Psoas muscle (tissue), 8 donors: ENCODE measurements at places on chromosomes 11 and 22. TPM values are rescaled to one million over a fixed set of nuclear protein-coding genes. Genes with fewer than 3 reads are reported as not detected.

DNA sequence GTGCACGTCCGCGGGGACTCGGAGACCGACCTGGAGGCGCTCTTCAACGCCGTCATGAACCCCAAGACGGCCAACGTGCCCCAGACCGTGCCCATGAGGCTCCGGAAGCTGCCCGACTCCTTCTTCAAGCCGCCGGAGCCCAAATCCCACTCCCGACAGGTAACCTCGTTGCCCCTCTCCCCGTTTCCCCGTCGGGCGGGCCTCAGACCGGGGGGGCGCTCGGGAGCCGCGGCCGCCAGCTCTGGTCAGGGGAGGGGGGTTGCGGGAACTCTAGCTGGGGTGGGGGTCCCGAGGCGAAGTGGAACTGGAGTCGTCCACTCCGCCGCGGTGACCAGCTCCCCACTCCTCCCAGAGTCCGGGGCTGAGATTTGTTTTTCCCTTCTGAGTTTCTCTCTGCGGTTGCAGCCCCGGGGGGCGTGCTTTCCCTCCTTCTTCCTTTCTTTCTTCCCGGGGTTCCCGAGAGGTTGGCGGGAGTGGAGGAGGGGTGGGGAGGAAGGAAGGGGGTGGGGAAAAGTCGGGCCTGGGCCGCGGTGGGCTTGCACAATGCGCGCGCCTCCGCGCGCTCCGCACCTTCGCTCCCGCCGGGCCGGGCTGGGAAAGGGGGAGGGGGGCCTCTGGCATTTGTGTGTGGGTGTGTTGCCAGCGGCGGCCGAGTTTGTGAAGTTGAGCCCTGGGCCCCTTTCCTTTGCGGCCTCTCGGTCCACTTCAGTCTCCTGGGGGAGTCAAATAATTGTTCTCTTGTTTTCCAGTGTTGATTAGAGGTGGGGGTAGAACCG, 952 bp downstream of the YAP1 start:
- DNase-seq: peak; percentile 85
- H3K36me3 ChIP-seq: no peaks in the 10 kb centered on the region
- peaks cover 32% of the 10 kb centered on the region for H3K4me1 ChIP-seq

GRCh38 chr11:104324276-104324675, 160.3 kb upstream of the PDGFD start:
- no peaks in the 10 kb centered on the region for H3K27me3 ChIP-seq
- H3K4me1 ChIP-seq: no peaks in the 10 kb centered on the region
- H3K36me3 ChIP-seq: no peaks in the 10 kb centered on the region
- H3K4me3 ChIP-seq: no peak overlapping the region
- no peak for DNase-seq

SSTR3 gene
- polyA plus RNA-seq: not detected

POU2AF2 gene
- polyA plus RNA-seq: 0.53 TPM

UPK3A gene
- polyA plus RNA-seq: 0.93 TPM

MAP6 gene
- 0.19 TPM for polyA plus RNA-seq

- H3K36me3 ChIP-seq: no peaks in the 10 kb centered on the region
- no peak overlapping the region for H3K27ac ChIP-seq
Measured at GRCh38 chr11:65826984-65827735, 6.6 kb upstream of the SNX32 start.

DNA sequence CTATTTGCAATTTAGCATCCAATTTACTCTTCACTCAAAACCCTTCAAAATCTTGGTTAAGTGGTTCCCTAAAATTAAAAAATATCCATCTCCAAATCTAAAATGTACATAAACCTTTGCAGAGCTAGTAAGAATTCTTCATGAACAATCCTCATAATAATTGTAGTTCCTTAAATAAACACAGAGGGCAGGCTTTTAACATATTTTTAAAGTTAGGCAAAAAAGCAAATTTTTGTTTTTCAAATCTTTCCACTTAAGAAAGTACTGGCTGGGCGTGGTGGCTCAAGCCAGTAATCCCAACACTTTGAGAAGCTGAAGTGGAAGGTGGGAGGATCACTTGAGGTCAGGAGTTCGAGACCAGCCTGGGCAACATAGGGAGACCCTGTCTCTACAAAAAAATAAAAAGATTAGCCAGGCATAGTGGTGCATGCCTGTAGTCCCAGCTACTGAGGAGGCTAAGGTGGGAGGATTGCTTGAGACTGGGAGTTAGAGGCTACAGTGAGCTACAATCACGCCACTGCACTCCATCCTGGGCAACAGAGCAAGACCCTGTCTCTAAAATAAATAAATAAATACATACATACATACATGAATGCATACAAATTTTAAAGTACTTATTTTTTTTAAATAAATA, 25.1 kb upstream of the PLAAT3 start:
- no peaks in the 10 kb centered on the region for H3K4me1 ChIP-seq
- H3K36me3 ChIP-seq: peaks cover 93% of the 10 kb centered on the region
- H3K27ac ChIP-seq: no peak overlapping the region
- DNase-seq: no peak

- H3K36me3 ChIP-seq: no peaks in the 10 kb centered on the region
- H3K4me1 ChIP-seq: no peaks in the 10 kb centered on the region
- DNase-seq: peak; percentile 11
- peaks cover 25% of the 10 kb centered on the region for H3K27me3 ChIP-seq
- no peak overlapping the region for H3K27ac ChIP-seq
- H3K4me3 ChIP-seq: no peak overlapping the region
Measured at GRCh38 chr22:44383064-44383575, 70.4 kb upstream of the SHISAL1 start.

DNA sequence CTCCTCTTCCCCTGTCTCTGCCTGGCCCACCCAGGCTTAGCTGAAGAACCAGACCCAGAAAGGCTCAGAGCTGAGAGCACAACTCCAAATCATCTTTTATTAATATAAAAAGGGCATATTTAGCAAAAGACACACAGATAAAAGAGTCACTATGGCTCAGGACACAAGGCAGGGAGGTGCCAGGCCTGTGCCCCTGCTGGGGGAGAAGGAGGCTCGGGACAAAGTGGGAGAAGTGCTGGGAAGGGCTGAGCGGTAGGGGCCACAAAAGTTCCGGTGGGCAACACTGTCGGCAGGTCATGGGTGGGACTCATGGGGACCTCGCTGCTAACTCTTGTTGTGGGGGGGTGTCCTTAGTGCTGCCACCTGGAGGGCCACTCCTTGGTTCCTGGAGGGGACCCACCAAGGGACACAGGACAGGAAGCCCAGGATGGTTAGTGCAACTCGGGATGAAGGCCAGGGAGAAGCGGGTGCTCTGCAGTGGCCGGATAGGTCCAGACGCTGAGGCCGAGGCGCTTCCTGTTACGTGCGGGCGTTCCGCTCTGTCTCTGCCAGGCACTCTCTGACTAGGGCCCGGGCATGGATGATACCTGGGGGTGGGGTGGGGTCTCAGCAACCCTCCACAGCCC, 1.4 kb upstream of the PITPNM1 start:
- peaks cover 27% of the 10 kb centered on the region for H3K4me1 ChIP-seq
- no peaks in the 10 kb centered on the region for H3K36me3 ChIP-seq
- H3K27ac ChIP-seq: peak overlapping the region; percentile 99
- no peak for DNase-seq
- peak overlapping the region; percentile 90 for H3K4me3 ChIP-seq

- H3K4me3 ChIP-seq: peak overlapping the region; percentile 5
- H3K36me3 ChIP-seq: no peaks in the 10 kb centered on the region
- H3K4me1 ChIP-seq: peaks cover 11% of the 10 kb centered on the region
- H3K27ac ChIP-seq: peak overlapping the region; percentile 3
- no peak for DNase-seq
Measured at GRCh38 chr22:37167176-37167980, 17.7 kb upstream of the IL2RB start.

DNA sequence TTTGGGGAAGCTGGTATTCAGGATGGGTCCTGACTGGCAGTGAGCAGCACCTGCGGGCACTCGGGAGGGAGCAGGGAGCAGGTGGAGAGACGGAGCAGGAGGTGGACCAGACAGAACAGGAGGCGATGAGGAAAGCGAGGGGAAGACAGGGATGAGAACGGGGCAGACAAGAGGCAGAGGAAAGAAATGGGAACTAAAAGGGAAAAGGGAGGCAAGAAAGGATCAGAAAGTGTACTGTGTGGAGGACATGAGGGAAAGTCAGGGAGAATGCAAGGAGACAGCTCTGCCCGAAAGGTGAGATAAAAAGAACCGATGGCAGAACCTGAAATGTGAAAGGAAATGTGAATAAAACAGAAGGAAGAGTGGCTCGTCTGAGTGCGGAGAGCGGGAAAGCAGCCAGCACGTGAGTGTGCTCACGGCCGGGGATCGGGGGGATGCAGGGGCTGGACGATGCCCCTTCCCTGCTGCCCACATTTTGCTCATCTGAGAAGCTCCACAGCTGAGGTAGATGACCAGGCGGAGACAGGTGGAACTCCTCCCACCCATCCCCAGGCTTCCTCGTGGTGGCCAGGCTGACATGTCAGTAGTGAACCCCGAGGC, 494.4 kb upstream of the B3GAT1 start:
- H3K27me3 ChIP-seq: no peaks in the 10 kb centered on the region
- no peak overlapping the region for H3K4me3 ChIP-seq
- no peak for DNase-seq
- no peaks in the 10 kb centered on the region for H3K36me3 ChIP-seq
- no peak overlapping the region for H3K27ac ChIP-seq

GRCh38 chr22:42837556-42837955, 19.5 kb downstream of the ARFGAP3 start:
- H3K4me3 ChIP-seq: no peak overlapping the region
- H3K4me1 ChIP-seq: no peaks in the 10 kb centered on the region
- H3K36me3 ChIP-seq: peaks cover 68% of the 10 kb centered on the region

TIGD3 gene
- 0.05 TPM for polyA plus RNA-seq

SYCE3 gene
- not detected for polyA plus RNA-seq

INCENP gene
- polyA plus RNA-seq: 4.8 TPM

OSBP2 gene
- polyA plus RNA-seq: 1.7 TPM

GRCh38 chr11:17244046-17244445, 32.5 kb upstream of the NUCB2 start:
- DNase-seq: no peak
- H3K27me3 ChIP-seq: no peaks in the 10 kb centered on the region
- no peaks in the 10 kb centered on the region for H3K4me1 ChIP-seq

REXO2 gene
- polyA plus RNA-seq: 67.5 TPM

GRCh38 chr11:911031-911889, 650 bp upstream of the CHID1 start:
- peak overlapping the region; percentile 72 for H3K4me3 ChIP-seq
- DNase-seq: peak; percentile 73
- peak overlapping the region; percentile 82 for H3K27ac ChIP-seq
- H3K27me3 ChIP-seq: no peaks in the 10 kb centered on the region

OR4A16 gene
- not detected for polyA plus RNA-seq

ALDH3B1 gene
- polyA plus RNA-seq: 1.4 TPM

LRFN4 gene
- 8.5 TPM for polyA plus RNA-seq

DNA sequence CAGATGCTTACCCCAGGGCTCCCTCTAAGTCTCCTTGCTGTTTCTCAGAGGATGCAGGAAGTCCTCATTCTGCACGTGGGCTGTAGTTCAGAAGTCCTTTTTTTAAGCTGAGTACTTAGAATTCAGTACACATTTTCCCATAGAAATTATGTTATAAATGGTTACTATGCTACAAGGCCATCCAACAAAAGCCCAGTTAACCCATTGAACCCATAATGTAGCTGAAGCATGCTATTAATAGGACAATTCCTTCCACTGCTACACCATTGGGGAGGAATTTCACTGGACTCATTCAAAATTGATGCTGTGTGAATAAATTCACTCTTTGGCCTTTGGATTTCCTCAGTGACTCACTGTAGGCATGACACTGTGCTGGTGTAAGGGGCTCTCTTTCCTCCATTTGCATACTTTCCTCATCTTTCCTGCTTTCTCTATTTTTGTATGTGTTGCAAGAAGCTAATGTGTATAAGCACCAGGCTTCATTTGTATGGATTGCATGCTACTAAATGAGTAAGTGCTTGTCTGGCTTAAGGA, 148.0 kb downstream of the NTM start:
- no peak overlapping the region for H3K4me3 ChIP-seq
- no peak overlapping the region for H3K27ac ChIP-seq
- DNase-seq: no peak
- H3K27me3 ChIP-seq: no peaks in the 10 kb centered on the region

DNA sequence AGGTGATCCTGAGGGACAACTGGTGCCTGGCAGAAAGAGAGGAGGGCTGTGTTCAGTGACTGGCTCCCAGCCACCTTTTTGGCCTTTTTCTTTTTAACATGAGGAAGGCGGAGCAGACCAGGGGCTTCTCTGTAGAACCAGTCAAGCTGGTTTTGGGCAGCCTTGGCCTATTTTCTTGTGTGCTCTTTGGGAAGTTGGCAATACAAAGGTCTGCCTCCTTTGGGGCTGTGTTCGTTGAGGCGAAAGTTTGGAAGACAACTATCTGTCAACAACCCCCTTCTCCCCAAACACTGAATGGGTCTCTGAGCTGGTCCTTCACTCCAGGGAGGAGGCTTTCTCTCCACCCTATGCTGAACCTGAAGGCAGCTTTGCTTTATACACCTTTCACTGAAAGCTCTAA, 8.5 kb downstream of the MARK2 start:
- no peak for DNase-seq
- H3K4me1 ChIP-seq: peaks cover 31% of the 10 kb centered on the region
- H3K27ac ChIP-seq: no peak overlapping the region
- peaks cover 32% of the 10 kb centered on the region for H3K36me3 ChIP-seq

GRCh38 chr11:19891022-19891421, 178.4 kb downstream of the NAV2 start:
- no peak overlapping the region for H3K4me3 ChIP-seq
- H3K27me3 ChIP-seq: no peaks in the 10 kb centered on the region
- H3K4me1 ChIP-seq: peaks cover 10% of the 10 kb centered on the region
- no peak for DNase-seq
- no peaks in the 10 kb centered on the region for H3K36me3 ChIP-seq

HEPACAM gene
- 0.08 TPM for polyA plus RNA-seq

- peak overlapping the region; percentile 65 for H3K27ac ChIP-seq
- H3K4me1 ChIP-seq: peaks cover 66% of the 10 kb centered on the region
- H3K4me3 ChIP-seq: no peak overlapping the region
- DNase-seq: no peak
Measured at GRCh38 chr11:111634981-111635705, 32.9 kb downstream of the SIK2 start.

DNA sequence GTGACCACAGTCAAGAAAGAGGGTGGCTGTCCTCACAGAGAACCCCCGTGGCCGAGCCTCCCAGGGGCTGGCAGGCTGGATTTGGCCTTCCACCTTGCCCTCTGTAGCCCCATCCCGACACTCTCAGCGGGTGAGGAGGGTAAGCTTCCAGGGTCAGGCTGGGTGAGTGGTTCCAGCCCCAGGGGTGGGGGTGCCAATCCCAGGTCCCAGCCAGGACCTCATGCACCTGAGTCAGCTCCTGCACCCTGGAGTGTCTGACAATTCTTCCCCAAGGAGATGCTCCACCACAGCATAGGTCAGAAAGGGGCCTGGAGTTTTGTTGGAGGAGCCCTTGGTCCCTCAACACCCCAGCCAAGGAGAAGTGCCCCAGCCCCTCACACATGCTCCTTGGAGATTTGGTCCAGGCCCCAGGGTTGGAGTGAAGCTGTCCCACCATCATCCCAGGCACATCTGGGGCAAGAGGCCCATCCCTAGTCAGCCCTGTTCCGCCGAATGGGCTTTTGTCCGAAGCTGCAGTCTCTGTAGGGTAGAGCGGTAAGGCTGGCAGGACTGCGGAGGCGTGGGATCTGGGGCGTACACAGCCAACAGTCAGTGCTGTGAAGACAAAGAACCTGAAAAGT, 8.4 kb downstream of the LINC01488 start:
- no peaks in the 10 kb centered on the region for H3K27me3 ChIP-seq
- no peak overlapping the region for H3K4me3 ChIP-seq
- H3K27ac ChIP-seq: no peak overlapping the region
- no peaks in the 10 kb centered on the region for H3K36me3 ChIP-seq

- no peak overlapping the region for H3K27ac ChIP-seq
- no peaks in the 10 kb centered on the region for H3K27me3 ChIP-seq
Measured at GRCh38 chr11:9228091-9228490, 37.1 kb downstream of the DENND5A start.

SCUBE2 gene
- polyA plus RNA-seq: 4.3 TPM

OR8D4 gene
- polyA plus RNA-seq: not detected
